ENCODE measurements at places on chromosomes 3 and 15. TPM values are rescaled to one million over a fixed set of nuclear protein-coding genes. Genes with fewer than 3 reads are reported as not detected.

GRCh38 chr15:76108021-76108723, 48.4 kb downstream of the TMEM266 start:
- peak; percentile 32 for DNase-seq

GRCh38 chr3:48428572-48429316, 1.1 kb downstream of the PLXNB1 start:
- peak; percentile 64 for DNase-seq

- DNase-seq, result peak; percentile 85
Measured at GRCh38 chr3:35505181-35505580, 134.1 kb upstream of the ARPP21 start.

DNA sequence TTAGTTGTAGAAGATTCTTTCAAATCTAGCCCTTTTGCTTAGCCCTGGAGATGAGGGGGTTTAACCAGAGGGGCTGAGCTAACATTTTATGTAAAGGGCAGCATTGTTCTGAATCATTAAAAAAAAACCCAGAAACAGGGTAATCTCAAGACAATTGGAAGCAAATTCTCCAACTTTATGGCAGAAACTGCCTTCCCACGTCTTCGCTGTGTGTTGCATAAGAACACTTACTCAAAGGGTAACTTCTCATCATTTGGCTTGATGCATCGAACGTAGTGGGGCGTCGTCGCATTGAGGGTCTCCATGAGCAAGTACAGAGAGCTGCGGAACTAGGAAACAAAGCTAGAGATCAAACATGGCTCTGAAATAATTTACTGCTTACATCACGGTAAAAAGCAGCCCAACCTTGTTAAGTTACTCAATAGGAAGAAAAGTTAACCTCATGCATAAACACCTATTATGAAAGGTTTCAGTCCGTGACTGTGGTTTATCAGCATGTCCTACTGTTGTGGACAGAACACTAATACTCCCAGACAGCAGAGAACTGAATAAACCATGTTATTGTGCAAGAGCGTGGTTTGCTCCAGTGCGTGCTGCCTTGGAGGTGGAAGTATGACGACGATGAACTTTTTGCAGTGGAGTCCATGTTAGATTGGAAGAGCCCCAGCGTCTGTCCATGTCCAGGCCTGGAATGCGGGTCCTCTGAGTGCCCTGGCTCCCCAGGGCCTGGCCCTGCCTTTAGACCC, 48.7 kb downstream of the MYO5C start:
- DNase-seq, result no peak

AP4E1 gene
- total RNA-seq, result 15.4 TPM

APOD gene
- not detected for total RNA-seq

DNA sequence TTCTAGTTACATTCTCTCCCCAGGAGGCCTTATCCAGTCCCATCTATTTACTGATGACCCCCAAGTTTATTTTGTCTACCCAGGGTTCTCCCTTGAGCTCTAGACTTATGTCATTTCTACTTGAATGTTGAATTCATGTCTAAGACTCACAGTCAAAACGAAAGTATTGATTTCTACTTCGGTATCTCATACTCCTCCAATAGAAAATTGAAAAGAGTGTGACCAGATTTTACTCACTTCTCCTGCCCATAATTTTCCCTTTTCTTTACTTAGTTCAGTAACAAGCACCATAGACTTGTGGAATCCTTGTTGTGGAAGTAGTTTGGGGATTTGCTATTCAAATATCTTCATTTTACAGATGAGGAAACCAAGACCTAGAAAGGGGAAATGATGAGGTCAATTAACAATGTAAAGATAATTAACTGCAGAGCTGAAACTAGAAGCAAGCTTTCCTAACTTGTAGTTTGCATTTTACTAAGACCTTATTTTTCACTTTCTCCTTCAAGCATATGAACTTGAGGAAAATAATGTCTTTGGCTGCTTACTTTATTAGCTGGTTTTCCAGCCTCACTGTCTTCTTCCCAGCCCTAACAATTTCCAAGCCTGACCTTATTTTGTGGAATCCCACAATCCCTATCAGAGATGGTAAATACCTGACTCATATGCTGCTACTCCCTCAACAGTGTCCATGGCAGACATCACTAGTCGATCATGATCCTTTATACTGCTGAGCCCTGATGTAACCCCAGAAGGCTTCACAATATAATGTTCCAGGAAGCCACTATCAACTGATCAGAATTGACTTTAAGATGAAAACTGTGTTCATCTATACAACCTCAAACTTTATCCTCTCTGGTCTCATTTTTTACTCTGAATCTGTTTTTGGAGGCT, 123.9 kb upstream of the AGBL1 start:
- DNase-seq, result no peak

- no peak for DNase-seq
Measured at GRCh38 chr15:55320238-55320550, 1.2 kb downstream of the PIGB start.

- no peak for DNase-seq
Measured at GRCh38 chr15:80834402-80834801, 55.2 kb downstream of the CEMIP start.

CCDC13 gene
- total RNA-seq, result 0.45 TPM

DNA sequence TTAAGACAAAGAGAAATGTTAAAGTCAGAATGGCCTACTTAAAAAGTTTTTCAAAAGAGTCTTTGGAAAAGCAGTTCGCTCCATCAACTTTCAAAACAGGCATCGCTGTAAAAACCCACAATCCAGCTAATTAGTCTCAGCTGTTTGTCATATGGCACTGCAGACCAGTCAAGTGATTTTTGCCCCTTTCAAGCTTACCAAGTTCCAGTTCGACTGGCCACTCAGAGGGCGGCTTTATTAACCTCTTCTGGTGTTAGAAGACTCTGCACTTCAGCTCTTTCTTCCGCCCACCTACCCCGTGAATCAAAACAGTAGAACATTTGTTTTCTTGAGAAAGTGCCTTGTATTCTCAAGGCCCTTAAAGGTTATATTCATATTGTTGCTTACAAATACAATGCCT, 19.3 kb downstream of the RAB27A start:
- no peak for DNase-seq

DNA sequence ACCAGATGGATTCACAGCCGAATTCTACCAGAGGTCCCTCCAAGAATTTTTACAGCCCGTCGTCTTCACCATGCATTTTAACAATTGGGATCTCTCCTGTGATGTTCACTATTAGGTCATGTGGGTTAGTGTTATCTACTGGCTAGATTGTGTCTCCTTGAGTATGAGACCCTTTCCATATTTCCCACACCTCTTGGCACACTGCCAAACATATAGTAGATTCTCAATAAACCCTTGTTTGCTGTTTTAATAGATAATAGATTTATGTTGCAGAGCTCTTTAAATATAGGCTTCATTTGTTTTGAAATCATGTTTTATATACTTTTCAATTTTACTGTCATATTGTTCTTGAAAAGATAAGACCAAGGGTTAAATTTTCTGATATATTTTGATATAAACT, 34.9 kb upstream of the ADGRG7 start:
- DNase-seq, result no peak

- DNase-seq, result no peak
Measured at GRCh38 chr3:127174715-127175140, 18.2 kb upstream of the PRR23E start.

C3orf22 gene
- not detected for total RNA-seq

DNA sequence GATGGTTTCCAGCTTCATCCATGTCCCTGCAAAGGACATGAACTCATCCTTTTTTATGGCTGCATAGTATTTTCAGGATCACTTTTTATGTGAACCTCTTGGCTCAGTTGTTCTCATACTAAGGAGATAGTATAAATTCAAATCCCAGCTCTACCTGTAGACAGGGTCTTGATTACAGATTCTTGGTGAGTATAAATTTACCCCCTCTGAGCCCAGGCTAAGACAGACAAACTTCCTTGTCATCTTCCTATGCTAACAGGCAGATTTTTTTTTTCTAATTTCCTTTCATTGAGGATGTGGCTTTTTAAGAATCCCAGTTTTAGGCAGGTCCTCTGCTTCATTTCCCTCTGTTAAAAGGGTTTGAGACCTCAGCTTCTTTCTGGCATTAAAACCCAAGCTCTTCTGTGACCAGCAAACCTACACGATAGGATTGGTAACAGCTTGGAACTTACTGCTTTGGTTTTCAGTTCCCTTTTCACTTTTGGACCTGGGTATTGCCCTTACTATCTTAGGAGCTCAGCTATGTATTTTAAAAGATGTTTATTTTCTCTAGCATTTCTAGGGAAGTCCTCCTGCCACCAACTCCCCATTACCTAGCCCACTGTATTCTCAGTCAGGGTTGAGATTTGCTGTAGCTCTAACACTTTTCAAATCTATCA, 72.5 kb downstream of the VPS8 start:
- DNase-seq, result no peak

DNA sequence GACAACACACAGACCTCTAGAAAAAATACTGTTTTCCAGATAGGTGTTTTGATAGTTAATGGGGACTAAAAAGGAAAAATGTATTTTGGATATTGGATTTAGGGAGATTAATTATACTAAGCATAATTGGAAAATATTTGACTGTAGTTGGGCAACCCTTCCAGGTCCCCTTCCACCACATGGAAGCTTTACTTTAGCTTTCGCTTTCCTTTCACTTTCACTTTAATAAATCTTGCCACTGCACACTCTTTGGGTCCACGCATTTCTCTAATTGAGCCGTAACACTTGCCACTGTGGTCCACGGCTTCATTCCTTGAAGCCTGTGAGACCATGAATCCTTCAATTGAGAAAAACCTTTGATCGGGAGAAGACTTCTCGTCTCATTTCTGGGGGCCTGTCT, 15.5 kb downstream of the GLDN start:
- DNase-seq, result no peak

- DNase-seq, result peak; percentile 22
Measured at GRCh38 chr3:70963431-70964275, 619.9 kb downstream of the FOXP1 start.

DNA sequence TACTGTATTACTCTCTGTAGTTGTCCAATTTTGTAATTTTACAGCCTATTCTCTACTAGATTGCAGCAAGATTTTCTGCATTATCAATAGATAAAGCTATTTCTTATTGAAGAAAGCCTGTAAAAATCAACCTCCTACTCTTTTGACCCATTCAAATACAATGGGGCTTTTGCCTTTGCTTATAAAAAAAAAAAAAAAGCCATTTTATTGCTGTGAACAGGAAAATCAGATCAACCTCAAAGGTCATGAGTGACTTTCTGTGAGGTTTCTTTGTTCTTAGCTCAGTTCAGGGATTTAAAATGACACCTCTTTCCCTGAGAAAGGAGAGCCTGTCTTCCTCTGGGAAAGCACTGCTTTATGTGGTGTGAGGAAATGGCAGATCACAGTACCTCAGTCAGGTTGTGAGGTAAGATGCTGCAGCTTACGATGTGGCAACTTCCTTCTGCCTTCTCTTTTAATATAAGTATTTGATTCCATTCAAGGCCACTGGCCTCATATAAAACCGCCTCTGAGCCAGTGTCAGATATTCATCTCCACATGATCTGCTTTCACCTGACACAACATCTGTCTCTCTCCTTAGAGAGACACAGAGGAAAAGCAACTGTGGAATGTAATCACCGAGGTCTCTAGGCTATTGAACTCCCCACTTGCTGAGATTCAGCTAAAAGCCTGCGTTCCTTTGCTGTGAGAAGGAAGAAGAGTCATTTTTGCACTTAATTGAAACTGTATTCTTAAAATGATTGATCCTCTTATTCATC, 161.5 kb upstream of the MB21D2 start:
- DNase-seq, result peak; percentile 22

- DNase-seq, result no peak
Measured at GRCh38 chr3:59381282-59381681, 331.5 kb upstream of the CFAP20DC start.

CLDN16 gene
- not detected for total RNA-seq

NRROS gene
- total RNA-seq, result 5.9 TPM

DNA sequence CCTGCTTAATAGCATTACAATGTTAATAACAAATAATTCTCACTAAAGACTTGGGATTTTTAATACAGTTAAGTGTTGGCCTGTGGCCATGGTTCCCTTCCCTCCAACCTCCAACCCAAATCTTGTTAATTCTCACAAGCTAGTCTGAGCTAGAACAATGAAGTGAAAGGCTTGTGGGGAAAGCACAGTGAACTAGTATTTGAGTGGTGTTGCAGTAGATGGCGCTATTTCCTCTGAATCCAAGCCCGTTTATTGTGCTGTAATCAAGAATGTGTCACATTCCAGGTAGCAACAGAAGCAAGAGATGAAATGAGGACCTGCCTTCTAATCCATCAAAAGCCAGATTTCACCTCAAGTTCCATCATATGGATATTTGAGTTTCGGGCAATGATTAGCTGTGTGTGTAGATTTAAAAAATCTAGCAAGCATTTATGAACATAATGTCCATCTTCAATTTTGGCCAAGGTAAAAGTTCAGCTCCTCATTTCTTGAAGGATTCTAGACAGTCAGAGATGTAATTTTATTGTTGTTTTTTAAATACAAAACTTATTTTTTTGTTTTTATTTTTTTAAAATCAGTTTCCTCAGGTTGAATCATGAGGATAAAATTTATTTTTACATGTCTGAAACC, 160.7 kb downstream of the SQOR start:
- peak; percentile 93 for DNase-seq

- DNase-seq, result no peak
Measured at GRCh38 chr15:70801109-70801508, 37.8 kb upstream of the UACA start.

GRCh38 chr3:11612515-11613188, 31.1 kb downstream of the VGLL4 start:
- no peak for DNase-seq

DNA sequence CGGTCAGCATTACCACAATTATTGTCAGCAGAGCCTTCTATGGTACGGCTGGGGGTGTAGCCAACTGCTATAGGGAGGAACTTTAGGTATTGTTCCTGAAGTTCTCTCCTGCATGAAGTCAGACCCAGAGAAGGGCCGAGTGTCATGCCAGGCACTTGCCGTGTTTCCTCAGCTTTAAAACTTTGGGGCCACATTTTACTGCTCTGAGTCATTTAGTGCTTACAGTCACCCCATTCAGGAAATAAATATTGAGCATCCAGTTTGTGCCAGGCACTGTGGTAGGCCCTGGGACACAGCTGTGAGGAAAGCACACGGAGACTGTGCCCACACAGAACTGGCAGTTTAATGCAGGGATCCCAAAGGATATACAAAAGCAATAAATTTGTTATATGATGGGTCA, 54.5 kb upstream of the APEH start:
- no peak for DNase-seq

ZNF662 gene
- total RNA-seq, result 1.5 TPM

RBP2 gene
- not detected for total RNA-seq

TEX9 gene
- total RNA-seq, result 19.6 TPM

DNA sequence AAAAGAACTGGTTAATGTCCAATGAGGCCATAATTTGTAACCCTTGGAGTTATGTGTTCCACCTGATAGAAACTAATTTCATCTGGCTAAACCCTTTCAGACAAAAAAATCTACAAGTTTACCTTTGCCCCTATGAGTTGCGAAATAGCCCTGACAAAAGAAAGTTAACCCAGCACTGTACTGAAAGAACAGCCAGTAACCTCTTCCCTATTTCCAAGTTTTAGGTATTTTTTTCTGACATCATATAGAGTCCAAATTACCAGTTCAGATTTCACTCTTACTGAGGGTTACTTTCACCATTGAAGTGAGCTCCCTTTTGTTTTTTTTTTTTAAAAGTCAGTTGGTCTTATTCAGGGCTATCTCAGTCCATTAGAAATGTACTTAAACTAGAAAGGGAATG, 42.8 kb upstream of the PTPRG start:
- DNase-seq, result no peak
